ENCODE measurements at places on chromosomes 1 and 21.

DNA sequence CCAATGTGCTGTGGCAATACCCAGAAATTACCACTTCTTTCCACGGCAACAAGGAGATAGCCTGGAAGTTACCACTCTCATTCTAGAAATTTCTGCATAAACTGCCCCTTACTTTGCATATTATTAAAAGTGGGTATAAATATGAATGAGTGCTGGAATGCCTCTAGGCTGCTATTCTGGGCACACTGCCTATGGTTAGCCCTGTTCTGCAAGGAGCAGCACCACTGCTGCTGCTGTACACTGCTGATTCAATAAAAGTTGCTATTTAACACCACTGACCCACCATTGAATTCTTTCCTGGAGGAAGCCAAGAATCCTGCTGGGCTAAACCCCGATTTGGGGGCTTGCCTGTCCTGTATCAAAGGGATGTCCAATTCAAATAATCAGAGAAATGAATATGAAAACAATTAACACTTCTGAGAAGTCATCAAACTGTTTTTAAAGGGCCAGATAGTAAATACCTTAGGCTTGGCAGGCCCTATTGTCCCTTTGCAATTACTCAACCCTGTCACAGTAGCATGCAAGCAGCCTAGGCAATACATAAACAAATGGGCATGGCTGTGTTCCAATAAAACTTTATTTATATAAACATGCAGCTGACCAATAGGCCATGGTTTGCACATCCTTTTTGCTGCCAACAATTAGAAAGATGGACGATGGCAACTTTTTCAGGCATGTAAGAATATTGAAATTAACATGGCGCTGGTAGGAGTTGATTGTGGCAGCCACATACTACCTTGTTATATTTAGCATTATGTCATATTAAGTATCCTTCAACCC is 369.4 kb upstream of the B3GALT2 start:
- DNase-seq, result no peak

- no peak for DNase-seq
Observed at GRCh38 chr1:164689672-164690511, 130.9 kb downstream of the PBX1 start.

DNA sequence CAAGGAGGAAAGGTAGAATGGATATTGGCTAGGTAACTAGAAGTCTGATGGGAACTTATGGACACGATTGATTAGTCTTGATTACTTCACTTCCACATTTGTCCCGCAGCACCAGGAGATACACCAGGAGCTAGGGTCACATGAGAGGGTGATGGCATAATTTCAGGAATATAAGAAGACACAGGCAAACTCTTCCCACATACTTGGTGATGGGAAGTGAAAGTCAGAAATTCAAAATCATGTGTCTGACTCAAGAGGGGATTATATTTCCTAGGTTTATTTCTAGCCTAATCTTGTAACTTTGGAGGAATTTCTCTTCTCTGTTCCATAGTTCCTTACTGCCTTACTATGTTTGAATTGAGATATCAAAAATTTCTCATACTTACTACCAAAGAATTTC is 185.0 kb downstream of the PBX1 start:
- DNase-seq, result no peak

DNA sequence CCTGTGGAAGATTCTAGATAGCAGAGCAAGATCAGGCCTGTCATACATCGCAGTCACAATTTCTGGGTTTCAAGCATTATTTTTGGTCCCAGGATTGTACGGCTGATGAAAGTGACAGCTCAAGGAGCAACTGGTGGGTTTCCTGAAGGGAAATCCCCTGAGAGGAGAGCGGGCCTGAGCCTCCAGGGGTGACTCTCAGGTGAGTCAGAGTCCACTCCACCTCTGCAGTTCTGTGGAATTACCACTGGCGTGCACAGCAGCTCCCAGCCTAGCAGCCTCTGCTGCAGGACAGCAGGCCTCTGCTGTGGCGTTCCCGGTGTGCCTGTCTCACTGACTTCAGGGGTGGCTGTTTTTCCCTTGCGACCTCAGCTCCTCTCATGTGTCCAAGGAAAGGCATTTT is 24.4 kb downstream of the SLC66A1 start:
- peak; percentile 51 for DNase-seq

DNA sequence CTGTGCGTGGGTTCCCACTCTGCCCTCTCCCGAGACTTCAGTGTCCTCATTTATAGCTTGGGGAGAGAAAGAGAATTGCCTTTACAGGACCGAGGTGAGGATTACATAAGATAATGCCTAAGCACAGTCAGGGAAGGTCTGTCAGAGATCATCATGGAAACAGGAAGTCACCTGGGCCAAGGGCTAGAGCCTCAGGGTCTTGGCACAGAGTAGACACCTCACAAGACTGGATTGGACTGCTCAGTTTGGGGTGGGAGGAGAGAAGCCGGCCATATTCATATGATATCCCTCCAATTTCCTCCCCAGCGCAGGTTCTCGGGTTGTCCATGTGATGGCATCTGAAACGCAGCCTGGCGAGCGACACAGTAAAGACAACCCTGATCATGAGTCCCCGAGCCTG is 3.8 kb downstream of the CNR2 start:
- no peak for DNase-seq

DNA sequence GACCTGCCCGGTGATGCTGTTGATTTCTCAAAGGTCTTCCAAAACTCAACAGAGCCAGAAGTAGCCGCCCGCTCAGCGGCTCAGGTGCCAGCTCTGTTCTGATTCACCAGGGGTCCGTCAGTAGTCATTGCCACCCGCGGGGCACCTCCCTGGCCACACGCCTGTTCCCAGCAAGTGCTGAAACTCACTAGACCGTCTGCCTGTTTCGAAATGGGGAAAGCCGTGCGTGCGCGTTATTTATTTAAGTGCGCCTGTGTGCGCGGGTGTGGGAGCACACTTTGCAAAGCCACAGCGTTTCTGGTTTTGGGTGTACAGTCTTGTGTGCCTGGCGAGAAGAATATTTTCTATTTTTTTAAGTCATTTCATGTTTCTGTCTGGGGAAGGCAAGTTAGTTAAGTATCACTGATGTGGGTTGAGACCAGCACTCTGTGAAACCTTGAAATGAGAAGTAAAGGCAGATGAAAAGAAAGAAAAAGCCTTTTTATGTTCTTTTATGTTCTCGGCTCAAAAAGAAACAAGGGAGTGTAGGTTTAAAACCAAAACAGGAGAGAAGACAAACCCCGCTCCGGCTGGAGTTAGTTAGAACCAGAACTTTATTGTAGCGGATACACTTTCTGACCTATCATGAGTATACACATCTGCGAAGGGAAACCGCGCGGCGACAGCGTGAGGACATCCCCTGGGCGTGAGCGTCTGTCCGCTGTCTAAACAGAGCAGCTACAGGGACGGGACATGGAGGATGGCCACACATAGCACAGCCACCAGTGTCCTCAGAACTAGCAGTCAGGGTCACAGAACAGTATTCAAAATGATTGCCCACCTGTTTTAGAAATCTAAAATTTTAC is 77.1 kb downstream of the PIK3CD start:
- DNase-seq, result no peak

DNA sequence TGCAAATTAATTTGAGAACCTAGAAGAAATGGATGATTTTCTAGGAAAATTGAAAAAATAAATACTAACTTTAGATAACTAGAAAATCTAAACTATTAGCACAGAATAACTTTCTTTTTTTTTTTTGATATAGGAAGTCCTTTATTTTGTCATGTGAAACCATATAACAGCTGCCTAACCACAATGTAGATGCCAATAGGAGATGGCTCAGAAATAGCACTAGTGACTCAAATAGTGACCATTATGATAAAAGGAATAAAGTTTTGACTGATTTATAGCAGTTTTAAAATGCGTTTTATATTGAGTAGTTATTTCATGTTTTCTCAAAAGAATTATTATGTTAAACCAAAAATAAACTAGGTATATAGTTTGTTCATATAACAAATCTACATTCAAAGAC is 158.0 kb upstream of the CACYBP start:
- DNase-seq, result no peak

GRCh38 chr21:38494251-38494642 is 4.0 kb downstream of the ERG start:
- DNase-seq, result no peak

DNA sequence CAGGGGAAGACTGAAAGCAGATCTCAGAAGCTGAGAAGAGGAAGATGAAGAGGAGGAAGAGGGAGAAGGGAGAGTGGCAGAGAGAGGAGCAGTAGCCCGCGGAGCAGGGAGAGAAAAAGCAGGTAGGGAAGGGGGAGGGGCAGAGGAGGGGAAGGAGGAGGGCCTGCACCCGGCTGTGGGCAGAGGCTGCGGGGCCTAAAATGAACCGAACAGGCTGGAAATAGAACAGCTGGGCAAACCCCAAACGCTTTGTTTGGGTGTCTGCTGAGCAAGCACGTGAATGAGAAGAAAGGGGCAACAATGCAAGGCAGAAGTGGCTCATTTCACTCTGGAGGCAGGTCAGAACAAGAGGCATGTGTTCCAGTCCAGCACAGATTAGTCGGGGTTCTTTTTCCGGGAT is 33.5 kb downstream of the KCNC4 start:
- no peak for DNase-seq

GRCh38 chr1:205268846-205269680 is 41.3 kb downstream of the TMCC2 start:
- no peak for DNase-seq

DNA sequence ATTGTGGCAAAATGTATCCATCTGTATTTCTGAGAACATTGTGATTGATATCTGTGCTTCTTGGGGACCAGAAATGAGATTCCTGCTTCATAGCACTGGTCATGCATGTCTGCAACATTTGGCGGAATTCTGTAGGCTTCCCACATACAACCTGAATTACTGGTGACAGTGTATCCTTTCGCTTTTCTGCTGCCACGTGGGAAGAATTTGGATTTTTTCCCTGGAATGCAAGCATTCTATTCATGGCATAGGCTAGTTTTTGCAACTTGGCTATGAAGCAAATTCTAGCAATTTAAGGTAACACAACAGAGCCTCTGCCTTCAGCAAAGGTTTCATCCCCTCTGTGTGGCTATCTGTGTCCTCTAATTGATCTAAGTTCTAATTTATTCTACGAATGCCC is 85.9 kb downstream of the BCAR3 start:
- DNase-seq, result no peak

DNA sequence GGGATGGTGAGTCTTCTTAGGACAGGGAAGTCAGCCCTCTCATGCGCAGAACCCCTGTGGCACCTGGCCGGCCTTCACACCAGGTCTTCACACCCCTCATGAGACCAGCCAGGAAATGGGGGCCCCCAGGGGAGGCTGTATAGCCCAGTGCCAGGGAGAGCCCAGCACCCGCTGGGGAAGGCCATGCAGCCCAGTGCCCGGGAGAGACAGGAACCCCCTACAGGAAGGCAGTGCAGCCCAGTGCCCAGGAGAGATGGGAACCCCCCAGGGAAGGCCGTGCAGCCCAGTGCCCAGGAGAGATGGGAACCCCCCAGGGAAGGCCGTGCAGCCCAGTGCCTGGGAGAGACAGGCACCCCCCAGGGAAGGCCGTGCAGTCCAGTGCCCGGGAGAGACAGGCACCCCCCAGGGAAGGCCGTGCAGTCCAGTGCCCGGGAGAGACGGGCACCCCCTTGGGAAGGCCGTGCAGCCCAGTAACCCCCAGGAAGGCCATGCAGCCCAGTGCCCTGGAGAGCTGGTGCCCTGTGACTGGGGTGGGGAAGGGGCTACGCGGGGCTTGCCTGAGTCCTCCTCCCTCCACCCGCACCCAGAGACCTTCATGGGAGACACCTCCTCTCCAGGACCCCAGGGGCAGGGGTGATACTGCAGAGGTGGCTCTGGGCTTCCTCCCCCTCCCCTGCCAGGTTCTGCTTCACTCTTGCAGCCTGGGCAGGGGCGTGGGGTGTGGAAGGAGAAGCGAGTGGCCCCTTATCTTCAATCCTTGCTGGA is 110.5 kb upstream of the COL6A1 start:
- DNase-seq, result no peak

GRCh38 chr1:169545472-169545871 is 40.8 kb downstream of the F5 start:
- no peak for DNase-seq

- DNase-seq, result no peak
Observed at GRCh38 chr1:54371942-54372275, 34.3 kb downstream of the SSBP3 start.

DNA sequence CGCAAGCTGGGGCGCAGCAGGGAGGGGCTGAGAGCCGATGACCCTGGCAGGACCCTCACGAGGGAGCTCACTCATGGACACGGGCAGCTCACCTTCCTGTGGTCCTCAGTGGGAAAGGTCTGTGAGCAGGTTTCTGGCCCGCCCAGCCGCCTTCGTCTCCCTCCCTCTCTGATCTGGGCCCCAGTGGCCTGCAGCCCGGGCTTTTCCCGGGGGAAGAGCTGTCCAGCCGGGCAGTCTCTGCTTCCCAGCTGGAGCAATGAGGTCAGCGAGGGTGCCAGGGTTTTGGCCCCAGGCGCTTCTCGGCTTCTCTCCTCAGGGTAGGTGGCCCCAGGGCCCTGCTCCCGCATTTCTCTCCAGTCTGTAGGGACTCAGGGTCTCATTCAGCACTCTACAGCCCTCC is 22.2 kb upstream of the ARHGEF16 start:
- DNase-seq, result no peak

- DNase-seq, result no peak
Observed at GRCh38 chr1:58927722-58928085, 143.9 kb upstream of the JUN start.

GRCh38 chr1:165010418-165011070 is 346.0 kb downstream of the LMX1A start:
- no peak for DNase-seq

DNA sequence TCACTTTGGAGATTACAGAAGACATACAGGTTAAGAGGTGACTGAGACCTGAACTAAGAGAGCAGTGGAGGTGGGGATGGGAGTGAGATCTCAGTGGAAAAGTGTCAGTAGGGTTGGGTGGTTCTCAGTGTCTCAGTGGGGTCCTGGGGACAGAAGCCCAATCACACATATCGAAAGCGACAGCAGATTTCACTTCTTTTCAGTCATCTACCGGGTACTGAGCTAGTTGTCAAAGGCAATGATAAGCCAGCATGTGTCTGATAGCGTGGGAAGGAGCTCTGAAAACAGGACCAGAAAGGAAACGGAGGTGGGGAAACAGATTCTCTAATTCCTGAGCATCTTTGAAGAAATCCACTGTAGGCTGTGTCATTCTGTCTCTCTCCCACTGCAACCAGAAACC is 59.5 kb downstream of the RHOU start:
- no peak for DNase-seq

- DNase-seq, result no peak
Observed at GRCh38 chr1:79074975-79075374, 68.4 kb upstream of the ADGRL4 start.
